ENCODE measurements at places on chromosomes 5 and 9.
A peak's percentile ranks its signal among the peaks of the same experiment; 100 is the strongest.

- peak; percentile 82 for DNase-seq
These were observed 253 bp downstream of the SLC12A2 start for GRCh38 chr5:128083811-128084227.

- DNase-seq = no peak
These were observed 37.8 kb upstream of the TAS2R1 start for GRCh38 chr5:9667906-9668305.

GRCh38 chr9:134458207-134459108 is 132.2 kb downstream of the RXRA start:
- no peak for DNase-seq

DNA sequence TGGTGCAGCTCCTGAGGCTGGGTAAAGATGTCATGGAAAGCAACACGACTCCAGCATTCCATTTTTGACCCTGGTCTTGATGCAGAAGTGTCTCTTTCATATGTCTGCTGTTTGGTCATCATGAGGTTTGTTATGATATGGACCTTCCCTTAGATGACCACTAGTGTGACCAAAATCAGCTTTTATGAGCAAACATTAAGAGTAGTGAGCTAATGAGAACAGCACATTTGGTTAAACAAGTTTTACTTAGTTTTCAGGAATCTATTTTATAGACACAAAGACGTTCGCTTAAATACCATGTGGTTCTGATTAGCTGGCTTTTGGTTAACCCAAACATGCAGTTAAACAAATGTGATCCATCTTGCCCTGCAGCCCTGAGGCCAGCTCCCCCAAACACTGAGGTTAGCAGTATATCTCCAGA is 56.7 kb upstream of the ACTBL2 start:
- no peak for DNase-seq

DNA sequence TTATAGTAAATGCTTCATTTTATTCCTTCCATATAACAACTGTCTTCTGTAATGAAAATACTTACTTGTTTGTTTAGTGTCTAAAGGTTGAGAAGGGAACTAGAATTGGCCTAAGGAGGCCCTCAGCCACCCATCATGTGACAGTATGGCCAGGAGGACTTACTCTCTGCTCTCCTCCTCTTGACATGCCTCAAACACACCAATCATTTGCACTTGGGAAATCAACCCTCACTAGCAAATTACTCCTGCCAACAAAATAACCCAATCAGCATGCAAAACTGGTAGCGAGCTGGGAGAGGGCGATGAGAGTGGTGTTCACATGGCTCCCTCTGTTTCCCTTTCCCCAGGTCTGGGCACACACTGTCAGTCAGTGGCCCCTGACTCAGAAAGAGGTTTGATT is 58.6 kb upstream of the MEF2C start:
- DNase-seq = no peak

DNA sequence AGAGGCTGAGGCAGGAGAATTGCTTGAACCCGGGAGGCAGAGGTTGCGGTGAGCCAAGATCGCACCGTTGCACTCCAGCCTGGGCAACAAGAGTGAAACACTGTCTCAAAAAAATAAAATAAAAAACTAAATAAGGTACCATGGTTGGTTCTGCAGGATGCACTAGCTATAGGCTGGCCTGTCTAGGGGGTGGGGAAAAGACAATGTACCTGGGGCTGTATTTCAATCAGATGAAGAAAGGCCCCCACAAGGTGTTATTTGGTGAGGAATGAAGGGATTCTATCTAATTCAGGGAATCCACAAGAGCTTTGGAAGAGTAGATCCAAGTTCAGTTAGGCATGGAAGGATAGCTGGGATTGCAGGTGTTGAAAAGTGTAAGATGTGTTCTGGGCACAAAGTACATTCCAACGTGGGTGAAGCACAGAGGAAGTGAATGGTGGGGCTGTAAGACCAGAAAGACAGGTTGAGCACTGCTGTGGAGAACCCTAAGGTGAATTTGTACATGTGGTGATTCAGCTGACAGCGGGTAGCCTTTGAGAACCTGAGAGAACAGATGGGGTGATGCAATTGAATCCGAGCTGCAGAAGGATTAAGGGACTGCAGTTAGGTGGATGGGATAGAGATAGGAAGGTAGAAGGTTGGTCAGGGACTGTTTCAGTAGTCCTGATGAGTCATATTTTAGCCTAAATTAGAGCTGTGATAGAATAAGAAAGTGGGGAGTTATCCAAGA is 71.8 kb downstream of the CAST start:
- DNase-seq = no peak

DNA sequence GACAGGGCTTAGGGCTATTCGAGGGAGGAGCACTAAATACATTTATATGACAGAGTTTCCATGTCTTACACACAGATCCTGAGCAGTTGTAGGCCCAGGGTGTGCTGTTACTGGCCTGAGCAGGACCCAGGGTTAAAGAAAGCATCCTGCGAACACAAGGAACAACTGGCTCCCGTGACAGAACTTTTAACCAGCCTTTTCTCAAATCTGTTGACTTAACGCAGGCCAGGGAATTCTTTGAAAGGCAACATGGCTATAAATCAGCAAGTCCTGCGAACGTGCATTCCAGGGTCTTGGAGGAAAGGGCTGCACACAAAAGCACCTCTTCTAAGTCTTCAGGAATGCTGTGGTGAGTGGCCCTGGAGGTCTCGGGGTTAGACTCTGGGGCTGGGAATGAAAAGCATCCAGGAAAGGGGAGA is 45.2 kb upstream of the ANKRD55 start:
- no peak for DNase-seq

DNA sequence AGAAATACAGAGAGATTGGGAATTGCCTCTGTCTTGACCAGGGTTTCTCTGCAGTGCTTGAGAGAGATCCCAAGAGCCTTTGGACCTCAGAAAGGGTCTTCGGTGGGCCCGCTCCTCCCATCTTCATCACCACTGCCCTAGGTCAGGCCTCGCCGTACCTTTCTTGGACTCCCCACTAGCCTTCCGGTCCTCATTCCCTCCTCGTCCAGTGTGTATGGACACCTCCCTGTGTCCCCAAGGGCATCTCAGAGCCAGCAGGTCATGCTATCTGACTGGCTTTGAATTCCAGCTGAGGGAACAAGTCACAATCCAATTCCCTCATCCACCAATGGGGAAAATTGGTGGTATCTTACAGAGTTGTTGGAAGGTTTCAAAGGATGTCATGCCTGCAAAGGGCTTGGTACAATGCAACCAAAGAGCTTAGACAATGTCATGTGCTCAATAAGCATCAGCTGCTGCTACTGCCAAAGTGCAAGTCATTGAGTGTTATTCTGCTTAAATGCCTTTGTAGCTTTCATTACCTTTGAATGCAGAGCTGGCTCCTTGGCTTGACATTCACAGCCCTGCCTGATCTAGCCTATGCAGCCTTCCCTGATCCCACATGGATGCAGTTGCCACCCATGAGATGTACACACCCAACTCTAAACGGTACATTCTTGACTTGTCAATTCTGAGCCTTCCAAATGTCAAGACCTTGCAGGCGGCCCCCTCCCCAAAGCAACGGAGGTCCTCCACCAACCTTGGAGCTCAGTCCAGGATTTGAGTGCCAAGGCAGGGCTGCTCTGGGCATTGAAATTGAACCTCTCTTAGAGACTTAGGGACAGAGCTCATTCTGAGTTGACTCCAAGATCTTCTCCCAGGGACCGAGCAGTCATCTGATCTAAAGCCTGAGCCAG is 58.0 kb downstream of the HRH2 start:
- DNase-seq = no peak

- DNase-seq = no peak
These were observed 154.2 kb downstream of the TMC1 start for GRCh38 chr9:72675586-72675985.

- DNase-seq = no peak
These were observed 316.3 kb downstream of the MCTP1 start for GRCh38 chr5:94968507-94969095.

DNA sequence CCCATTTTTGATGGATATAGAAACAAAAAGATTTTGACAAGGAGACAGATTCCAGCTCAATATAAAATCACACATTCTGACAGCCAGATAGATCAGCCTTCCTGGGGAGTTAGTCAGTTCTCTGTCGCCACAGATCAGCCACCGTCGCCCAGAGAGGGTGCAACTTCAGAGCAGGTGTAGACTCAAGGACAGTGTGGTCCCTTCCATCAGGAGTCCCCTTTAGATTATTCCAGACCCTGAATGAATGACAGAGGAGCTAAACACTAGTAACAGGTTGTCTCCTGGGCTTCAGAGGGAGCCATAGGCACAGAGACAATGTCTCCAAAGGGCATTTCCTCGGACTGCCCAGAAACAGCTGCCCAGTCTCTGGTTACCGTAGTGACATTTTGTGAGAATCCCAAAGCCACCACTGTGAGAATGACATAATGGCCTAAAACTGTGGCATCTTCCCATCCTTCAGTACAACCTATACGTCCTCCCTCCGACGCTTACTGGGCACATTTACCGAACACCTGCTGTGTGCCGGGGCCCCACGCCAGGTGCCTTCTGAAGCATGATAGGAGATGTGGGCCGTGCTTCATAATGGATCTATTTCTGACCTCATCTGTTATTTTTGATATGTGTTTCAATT is 47.4 kb upstream of the SLC2A8 start:
- DNase-seq = no peak

GRCh38 chr5:147949711-147950573 is 43.6 kb upstream of the C5orf46 start:
- no peak for DNase-seq

- DNase-seq = no peak
These were observed 25.3 kb upstream of the COL5A1 start for GRCh38 chr9:134616341-134616740.

DNA sequence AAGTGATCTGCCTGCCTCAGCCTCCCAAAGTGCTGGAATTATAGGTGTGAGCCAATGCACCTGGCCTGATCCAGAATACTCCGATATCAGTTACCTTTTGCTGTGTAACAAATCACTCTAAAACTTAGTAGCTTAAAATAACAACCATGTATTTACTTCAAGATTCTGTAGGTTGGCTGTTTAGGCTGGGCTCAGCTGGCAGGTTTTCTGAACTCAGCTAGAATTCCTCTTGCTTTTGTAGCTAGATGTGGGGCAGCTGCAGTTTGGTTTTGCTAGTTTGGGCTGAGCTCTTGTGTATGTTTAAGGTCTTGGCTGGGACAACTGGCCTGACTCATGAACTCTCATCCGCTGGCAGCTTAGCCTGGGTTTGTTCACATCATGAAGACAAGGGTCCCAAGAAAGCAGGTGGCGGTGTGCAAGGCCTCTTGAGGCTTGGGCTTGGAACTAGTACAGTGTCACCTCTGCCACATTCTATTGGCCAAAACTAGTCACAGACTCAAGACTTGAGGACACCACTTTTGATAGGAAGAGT is 138.3 kb upstream of the SHB start:
- no peak for DNase-seq

DNA sequence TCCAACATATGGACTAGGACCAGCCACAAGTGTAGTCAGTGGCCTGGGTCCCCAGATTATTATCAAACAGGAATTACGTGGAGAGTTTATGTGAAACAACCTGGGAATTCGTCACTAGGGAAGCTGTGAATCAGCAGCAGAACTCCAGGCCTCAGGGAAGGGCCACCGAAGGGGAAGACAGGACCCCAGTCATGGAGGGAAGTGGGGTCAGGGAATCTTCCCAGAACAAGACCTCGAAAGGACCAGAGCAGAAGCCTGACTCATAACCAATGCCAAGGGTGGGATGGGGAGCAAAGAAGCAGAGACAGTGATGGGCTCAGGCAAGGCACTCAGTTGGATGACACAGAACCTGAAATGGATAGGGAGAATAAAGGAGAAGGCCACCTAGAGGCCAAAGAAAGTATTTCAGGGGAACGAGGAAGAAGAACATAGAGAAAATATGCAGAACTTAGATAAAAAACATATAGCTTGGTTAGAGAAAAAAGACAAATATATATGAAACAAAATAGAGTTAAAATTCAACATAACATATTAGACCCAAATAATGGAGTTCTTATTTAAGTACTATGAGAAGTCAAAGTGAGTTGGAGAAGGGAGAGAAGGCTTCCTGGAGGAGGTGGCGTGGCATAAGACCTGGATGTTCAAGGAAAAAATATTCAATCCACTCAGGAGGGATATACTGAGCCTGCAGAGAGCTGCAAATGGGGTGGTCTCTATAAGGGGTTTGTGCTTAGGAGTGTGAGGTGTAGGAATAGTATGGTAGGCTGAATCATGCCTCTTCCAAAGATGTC is 66.7 kb upstream of the CAST start:
- DNase-seq = no peak

GRCh38 chr5:59763541-59763940 is 130.0 kb downstream of the PDE4D start:
- no peak for DNase-seq

- DNase-seq = peak; percentile 24
These were observed 15.9 kb upstream of the GPX3 start for GRCh38 chr5:151004499-151004898.

DNA sequence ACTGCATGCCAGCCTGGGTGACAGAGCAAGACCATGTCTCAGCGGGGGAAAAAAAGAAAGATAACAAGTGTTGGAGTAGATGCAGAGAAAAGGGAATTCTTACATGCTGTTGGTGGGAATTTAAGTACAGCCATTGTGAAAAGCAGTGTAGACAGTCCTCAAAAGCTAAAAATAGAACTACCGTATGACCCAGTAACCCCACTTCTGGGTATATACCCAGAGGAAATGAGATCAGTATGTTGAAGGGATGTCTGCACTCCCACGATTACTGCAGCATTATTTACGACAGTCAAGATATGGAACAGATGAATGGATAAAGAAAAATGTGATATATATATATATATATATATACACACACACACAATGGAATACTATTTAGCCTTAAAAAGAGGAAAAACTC is 225.3 kb upstream of the SLC24A2 start:
- DNase-seq = no peak

DNA sequence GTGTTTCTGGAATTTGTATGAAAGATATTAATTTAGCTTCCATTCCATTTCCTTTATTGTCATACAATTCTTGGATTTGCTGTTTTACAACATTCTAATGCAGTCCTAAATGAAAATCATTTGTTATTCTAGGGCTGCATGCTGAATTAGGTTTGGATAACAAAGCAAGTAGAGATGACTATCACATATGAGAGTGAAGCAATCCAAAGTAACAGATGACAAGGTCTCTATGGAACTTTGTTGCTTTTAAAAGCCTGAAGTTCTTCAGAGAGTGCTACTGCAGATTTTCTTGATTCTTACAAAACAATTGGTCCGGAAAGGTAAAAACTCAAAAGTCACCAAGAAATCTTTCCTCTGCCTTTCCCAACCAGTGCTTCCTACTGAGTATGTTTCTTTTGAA is 56.9 kb upstream of the VCAN start:
- DNase-seq = no peak

DNA sequence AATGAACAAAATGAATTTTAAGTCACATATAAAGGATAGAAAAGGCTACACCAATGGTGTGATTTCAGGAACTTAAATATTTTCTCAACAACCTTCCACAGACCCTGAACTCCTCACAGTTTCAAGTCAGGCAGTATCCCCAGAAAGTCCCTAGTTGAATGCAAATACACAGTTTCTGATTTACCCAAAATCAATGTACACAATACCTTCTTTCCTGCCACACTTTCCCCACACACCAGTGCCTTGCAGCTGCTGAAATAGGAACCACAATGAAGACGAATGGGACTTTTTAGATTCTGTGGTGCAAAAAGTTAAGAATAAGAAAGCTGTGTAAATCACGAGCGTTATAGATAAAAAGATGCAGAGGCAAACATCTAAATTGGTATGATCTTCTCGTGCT is 552.4 kb upstream of the MEF2C start:
- DNase-seq = no peak

All from coronary artery (tissue), 2 donors.